ENCODE measurements at places on chromosomes 16 and 17.
A peak's percentile ranks its signal among the peaks of the same experiment; 100 is the strongest.

DNA sequence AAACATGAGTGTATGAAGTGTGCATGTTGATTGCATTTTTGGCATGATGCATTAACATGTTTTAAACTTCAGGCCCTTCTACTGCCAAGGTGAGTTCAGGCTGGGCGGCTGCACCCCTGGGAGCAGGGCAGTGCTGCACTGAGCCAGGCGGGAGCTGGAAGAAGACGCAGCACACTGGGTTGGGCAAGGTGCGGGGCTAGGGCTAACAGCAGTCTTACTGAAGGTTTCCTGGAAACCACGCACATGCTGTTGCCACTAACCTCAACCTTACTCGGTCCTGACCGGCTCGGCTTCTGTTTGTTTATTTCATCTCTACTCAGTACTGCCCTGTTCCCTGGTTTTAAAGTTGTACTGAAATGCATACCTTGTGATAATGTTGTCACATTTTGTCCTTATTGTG, 61.0 kb downstream of the MAP2K4 start:
- DNase-seq, result no peak

- no peak for DNase-seq
Measured at GRCh38 chr16:61313931-61314330, 722.3 kb downstream of the CDH8 start.

GRCh38 chr17:47803201-47803600, 18.4 kb downstream of the OSBPL7 start:
- DNase-seq, result no peak

- no peak for DNase-seq
Measured at GRCh38 chr17:28173031-28173561, 130.6 kb downstream of the NLK start.

DNA sequence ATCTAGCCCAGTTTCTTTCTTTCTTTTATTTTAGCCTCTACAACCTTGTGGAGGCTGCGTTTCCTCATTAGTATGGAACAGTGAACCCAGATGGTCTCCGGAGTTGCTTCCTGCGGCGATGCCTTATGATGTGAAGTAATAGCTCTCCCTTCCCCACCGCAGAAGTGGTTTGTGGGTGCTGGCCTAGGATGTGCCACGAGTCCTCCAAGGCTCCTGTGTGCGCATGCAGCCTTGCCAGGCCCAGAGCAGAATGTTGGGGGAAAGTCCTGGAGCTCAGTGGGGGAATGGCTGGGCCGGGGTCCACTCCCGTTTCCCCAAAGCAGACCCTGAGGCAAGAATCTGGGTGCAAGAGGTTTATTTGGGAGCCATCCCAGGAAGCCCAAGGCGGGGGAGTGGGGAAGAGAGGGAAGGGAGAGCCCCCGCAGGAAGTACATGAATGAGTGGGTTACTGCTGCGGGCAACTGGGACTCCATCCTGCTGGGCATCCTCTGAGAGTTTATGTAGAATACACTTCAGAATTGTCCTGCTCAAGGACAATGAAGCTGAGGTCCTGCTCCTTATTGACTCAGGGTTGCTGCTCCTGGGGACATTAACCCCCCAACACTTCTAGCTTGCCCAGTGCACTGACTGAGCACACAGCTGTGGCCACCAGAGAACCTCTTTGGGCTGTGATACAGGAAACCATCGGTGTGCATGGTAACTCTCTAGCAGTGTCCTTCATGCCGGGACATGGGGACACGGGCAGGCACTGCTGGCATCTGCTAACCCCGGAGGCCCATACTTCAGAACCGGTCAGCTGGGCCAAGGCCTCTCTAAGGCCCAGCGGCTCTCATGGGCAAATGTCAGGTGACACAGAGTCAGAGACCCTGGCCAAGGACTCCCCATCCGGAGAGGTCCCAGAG, 3.7 kb upstream of the HCRT start:
- no peak for DNase-seq

DNA sequence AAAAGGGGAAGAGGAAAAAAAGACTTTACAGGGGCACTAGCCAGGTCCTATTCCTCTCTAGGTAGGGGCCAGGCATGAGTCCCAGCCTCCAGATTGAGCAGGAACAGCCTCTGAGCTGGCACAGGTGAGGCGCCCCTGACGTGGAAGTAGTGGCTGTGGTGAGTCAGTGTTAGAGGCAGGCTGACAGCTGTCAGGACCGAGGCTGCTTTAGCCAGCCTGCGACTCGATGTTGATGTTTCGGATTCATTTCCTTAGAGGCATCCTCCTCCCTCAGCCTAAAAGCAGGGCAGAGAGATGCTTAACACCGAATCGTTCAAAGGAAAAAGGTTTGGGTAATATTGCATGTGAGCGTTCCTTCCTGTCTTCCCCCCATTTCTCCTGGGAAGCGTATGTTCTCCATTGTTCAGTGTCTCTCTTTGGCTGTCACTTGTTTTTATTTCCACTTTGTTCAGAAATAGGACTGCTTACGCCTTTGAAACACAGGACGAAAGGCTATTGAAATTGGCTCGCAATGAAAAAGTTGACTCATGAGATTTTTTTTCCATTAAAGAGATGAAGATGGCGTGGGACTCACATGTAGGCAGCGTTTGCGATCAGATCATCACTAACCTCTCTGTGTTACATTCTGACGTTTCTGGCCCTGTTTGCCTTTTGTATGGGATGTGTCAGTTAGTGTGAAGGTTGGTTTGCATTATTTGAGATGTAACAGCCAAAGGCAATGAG, 1.3 kb downstream of the KIAA0513 start:
- no peak for DNase-seq

DNA sequence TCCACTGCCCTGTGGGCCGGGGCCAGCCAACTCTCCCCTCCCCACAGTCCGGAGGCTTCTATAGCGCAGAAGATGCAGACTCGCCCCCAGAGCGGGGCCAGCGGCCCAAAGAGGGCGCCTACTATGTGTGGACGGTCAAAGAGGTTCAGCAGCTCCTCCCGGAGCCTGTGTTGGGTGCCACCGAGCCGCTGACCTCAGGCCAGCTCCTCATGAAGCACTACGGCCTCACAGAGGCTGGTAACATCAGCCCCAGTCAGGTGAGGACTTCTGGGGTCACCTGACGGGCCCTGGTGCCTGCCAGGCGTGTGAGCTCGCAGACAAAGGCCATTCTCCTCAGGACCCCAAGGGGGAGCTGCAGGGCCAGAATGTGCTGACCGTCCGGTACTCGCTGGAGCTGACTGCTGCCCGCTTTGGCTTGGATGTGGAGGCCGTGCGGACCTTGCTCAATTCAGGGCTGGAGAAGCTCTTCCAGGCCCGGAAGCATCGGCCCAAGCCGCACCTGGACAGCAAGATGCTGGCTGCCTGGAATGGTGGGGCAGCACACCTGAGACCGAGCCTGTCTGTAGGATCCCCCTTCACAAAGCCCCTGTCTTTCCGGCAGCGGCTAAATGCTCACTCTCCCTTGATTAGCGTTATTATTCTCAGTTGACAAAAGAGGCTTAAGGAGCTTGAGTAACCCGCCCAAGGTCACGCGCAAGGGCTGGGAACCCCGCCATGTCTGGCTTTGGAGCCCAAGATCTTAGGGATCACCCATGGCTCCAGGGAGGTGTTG, 3.9 kb downstream of the SPATA20 start:
- DNase-seq, result no peak

DNA sequence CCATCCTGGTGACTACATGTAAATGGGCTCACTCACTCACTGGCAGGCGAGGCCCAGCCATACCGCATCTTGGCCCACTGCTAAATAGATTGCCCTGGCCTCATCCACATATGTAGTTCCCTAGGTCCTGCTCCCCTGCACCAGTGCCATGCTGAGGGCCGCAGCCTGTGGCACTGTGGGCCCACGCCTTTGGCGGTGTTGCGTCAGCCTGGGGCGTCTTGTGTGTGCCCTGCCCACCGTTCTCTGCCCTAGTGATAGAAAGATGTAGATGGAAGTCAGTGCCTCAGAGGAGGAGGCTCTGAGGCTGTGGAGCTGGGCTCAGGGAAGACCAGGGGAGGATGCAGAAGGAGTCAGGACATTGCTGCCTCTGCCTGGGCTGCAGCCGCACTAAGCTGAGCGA, 18.9 kb downstream of the C17orf75 start:
- no peak for DNase-seq

DNA sequence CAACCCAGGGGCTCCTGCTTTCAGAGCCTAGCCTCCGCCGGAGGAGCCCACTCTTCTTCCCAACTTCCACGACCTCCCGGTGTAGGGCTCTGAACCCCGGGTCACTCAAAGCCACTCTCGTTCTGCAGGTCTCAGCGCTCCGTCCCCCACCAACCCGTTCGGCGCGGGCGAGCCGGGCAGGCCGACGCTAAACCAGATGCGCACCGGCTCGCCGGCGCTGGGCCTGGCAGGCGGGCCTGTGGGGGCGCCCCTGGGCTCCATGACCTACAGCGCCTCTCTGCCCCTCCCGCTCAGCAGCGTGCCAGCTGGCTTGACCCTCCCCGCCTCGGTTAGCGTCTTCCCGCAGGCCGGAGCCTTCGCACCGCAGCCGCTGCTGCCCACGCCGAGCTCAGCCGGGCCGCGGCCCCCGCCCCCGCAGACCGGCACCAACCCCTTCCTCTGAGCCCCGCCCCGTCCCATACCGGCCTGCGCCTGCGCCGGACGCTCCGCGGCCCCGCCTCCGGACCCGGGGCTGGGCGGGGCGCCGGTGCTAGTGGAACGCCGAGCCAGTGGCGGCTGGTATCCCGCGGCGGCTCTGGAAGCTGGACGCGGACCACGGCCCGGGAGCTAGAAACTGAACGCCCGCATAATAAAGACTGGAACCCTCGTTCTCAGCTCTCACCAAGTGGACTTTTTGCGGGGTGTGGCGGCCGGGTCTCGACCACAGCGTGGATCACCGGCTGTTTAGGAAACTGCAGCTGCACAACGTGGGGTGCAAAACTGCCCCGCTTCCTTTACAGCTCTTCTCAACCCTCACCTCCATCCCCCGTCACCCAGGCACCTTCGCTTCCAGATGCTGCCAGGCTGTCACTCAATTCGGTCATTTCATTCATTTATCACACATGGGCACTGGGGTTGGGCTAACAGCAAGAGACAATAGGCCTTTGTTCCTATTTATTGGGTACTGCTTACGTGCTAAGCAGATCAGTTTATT, 5.0 kb upstream of the SPATA20 start:
- DNase-seq, result peak; percentile 97

- DNase-seq, result no peak
Measured at GRCh38 chr17:46802800-46803199, 15.7 kb downstream of the WNT3 start.

- DNase-seq, result no peak
Measured at GRCh38 chr16:4534151-4534790, 4.3 kb downstream of the CDIP1 start.

GRCh38 chr17:17309356-17309755, 6.2 kb downstream of the NT5M start:
- DNase-seq, result no peak

GRCh38 chr17:13544765-13545164, 57.0 kb downstream of the HS3ST3A1 start:
- DNase-seq, result no peak

- no peak for DNase-seq
Measured at GRCh38 chr17:59779521-59779920, 72.1 kb downstream of the VMP1 start.

GRCh38 chr16:68003031-68003430, 3.7 kb upstream of the DPEP2 start:
- no peak for DNase-seq

DNA sequence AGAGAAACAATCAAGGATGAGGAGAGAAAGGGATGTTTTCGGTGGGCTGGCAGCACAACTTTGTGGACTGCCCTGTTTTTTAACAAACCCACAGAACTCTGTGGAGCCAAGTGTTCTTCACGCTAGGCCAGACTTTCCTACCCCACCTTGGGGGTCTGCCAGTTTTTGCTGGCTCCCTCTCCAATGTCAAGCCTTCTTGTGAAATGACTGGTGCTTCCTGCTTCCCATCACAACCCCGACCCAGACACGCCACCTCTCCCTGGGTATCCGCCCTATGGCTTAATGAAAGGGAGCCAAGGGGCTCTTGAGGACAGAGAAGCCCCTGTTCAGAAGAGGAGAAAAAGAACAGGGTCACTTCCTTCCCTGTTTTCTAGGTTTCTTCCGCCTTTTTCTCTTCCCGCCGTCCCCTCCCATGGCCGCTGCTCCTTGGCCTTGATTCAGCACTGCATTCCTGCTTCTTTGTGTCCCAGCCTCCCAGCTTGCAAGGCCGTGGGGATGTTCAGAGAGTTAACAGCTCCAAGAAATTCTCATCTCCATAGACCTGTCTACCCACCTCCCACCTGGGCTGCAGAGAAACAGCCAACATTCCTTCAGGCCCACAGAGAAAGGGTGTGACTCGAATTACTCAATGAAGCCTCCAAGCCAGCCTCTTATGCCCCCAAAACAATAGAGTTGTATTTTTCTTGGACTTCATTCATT, 16.5 kb upstream of the SOX9 start:
- DNase-seq, result no peak

DNA sequence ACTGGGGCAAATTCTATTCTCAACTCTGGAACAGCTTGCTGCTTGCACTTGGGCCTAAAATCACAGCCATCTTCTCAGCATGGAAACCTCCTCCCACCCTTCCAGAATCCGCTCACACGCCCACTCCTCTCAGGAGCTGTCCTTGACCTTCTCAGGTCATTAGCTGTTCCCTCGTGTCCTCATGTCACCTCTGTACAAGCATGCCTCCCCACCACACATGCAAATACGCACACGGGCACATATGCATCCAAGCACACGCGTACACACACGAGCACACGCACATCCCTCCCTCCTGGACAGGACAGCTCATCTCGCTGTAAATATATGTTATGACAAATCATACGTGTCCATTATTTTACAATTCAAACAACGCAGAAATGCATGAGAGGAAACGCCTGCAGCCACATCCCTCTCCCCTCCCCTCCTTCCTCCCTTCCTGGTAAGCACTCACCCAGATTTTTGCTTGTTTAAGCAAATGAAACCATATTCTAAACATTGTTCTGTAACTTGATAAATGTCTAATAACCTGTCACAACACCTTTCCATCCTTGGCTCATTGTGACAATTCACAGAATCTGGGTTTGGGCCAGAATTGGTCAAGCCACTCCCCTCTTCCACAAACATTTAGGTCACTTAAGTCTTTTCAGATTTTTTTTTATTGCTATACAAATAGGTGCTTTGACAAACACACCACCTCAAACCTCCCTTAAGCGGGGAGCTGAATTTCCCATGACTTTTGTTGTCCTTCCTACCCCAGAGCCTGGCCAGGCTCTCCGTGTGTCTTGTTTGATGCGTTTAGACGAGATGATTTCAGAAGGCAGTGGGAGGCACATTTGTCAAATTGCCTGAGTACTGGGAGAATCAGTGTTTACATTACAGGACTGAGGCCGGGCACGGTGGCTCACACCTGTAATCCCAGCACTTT, 41.7 kb downstream of the DNAH17 start:
- DNase-seq, result no peak
